Heart right ventricle (tissue), 16 donors: ENCODE measurements at places on chromosomes 2 and 18. TPM values are rescaled to one million over a fixed set of nuclear protein-coding genes. Genes with fewer than 3 reads are reported as not detected.

PPIG gene
- total RNA-seq, result 40.9 TPM

DNA sequence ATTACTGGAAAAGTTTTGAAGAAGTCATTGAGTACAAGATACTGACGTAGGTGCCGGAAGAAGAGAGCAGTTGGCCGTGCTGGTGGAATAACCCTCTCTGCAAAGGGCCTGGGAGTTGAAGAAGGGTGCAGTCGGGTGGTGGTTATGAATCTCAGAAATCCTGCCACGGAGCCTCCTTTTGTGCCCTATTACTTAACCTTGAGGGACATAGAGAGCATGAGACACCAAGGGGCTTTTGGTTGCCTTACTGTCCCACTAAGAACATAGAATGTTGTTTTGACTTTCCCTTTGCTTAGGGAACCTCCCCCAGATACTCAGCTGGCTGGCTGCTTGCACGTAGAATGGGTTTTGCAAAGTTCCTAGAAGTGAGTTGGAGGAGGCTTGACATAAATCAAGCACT lies 1.3 kb upstream of the CD28 start:
- DNase-seq, result no peak
- H3K27ac ChIP-seq, result no peak overlapping the region
- no peak overlapping the region for H3K4me3 ChIP-seq
- H3K36me3 ChIP-seq, result no peaks in the 10 kb centered on the region
- no peaks in the 10 kb centered on the region for H3K27me3 ChIP-seq

PLB1 gene
- 1.6 TPM for total RNA-seq

DNA sequence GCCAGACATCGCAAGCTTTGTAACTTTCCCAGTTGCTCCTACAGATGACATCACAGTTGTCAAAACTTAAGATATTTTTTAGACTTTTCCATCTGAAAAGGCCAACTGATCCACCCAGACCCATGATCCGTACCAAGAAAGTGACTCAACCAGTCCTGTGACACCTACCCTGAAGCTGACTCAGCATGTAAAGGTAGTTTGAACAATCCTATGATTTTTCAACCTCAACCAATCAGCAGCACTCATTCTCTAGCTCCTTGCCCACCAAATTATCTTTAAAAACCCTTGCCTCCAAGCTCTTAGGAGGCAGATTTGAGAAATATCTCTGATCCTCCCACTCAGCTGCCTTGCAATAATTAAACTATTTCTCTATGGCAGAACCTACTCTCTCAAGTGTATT lies 1686.7 kb upstream of the LRRTM1 start:
- H3K27me3 ChIP-seq, result no peaks in the 10 kb centered on the region
- no peak overlapping the region for H3K27ac ChIP-seq
- H3K4me3 ChIP-seq, result no peak overlapping the region

DOK6 gene
- total RNA-seq, result 11.8 TPM

DNA sequence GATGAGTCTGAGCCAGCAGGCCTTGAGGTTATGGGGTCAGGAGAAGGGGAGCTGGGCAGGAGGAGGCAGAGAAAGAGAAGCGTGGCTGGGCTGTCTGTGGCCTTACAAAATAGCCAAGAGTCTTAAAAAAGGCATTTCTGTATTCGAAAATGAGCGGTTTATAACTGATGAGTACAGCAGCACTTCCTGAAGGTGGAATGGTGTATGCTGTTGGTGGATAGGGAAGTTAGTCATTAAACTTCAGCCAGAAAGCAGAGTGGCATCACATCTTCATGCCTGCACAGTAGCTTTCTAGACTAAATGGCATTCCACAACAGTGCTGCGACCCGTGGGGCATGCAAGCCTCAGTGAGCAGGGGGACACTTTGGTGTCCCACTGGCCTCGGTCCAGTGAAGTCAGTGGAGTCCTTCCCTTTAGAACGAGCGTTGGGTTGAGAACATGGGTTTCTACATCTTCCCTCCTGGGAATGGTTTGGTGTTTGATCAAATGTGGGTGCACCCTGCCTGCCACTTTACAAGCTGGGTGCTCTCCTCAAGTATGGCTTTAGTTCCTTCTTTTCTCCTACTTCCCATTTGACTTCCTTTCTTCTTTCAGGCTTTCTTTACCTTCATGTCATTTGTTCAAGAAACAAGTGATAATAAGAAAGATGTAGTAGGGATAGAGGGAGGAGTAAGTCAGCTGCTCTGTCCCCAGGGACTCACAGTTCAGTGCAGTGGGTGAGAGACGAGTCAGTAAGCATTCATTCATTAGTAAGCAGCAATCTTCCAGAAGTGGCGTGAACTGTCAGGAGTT lies 96.3 kb downstream of the ARMC9 start:
- H3K27me3 ChIP-seq, result no peaks in the 10 kb centered on the region
- no peak overlapping the region for H3K4me3 ChIP-seq
- H3K4me1 ChIP-seq, result peaks cover 11% of the 10 kb centered on the region
- no peak overlapping the region for H3K27ac ChIP-seq
- H3K36me3 ChIP-seq, result no peaks in the 10 kb centered on the region

COL5A2 gene
- 12.1 TPM for total RNA-seq

GRCh38 chr2:79569048-79569447 lies 56.2 kb downstream of the CTNNA2 start:
- no peaks in the 10 kb centered on the region for H3K36me3 ChIP-seq
- H3K4me1 ChIP-seq, result no peaks in the 10 kb centered on the region
- H3K27me3 ChIP-seq, result no peaks in the 10 kb centered on the region
- no peak for DNase-seq
- H3K4me3 ChIP-seq, result no peak overlapping the region
- no peak overlapping the region for H3K27ac ChIP-seq

REG1A gene
- total RNA-seq, result 1.4 TPM

CCDC68 gene
- total RNA-seq, result 3.7 TPM
